ENCODE measurements at places on chromosomes 7 and 10.

GRCh38 chr7:88927-89231 lies 103.5 kb upstream of the FAM20C start:
- DNase-seq: no peak

DNA sequence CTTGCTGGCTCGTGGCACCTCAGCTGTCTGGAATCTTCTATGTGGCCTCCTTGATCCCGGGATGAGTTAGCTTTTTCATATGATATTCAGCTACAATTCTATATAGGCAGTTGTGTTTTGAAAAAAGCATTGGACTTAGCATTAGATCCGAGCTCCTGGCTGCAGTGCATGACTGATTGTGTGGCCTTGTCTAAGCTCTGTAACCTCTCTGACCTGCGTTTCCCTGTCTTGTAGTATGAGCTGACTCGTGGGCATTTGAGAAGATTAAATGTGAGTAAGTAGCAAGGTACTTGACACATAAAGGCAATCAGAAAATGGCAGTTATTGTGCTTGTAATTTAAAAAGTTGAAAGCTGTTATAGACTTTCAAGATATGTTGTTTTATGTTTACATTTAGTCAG lies 85.9 kb downstream of the CCNY start:
- no peak for DNase-seq

DNA sequence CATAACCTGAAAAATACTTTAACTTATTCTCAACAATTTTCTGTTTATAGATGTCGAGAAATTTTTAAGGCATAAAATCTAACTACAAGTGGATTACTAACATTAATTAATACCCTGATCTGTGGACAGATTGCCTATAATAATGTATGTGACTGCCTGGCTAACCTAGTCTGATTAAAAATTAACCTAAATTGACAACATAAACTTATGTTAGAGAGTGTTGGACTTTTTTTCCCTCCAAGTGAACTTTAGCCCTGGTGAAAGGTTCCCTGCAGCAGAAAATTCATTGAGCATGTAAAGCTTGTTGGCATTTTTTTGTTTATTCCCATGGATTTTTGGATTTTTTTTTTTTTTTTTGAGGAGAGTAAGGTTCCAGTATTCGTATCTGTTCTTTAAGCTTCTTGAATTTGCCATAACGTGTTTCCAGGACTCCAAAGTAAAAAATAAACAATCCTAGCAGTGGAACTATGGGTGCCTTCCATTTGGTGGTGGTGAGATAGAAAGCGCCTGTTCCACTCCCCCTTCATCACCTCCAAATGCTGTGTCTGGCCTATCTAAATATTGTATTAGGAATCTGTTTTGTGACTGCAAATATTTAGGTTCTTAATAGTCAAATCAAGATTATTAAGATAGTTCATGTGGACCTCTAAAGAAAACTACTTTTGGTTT lies 36.1 kb downstream of the NET1 start:
- no peak for DNase-seq

DNA sequence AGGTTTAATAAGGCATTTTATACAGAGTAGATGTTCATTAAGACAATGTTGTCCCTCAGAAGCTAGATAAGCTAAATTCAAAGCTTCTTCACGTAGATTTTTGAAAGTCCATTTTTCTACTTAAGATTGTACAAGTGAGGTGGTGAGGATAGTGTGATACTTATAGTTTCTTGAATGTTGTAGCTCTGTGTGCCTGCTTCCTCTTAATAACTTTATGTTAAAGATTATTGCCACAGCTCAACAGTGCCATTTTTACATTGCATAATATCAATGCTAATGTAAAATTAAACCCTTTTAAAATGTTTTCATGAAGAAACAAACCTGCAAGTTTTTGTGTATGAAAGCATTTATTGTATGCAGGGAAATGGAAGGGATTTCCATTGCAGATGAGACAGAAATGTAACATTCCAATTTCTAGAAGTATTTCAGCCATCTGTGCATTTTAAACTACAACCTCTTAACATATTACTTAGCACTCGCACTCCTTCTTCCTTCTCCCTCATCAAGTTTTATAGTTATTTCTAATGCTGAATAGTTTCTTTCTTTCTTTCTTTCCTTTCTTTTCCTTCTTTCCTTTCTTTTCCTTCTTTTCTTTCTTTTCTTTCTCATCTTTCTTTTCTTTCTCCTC lies 212.0 kb downstream of the TWIST1 start:
- no peak for DNase-seq

- no peak for DNase-seq
These were observed 105.1 kb upstream of the GPR22 start for GRCh38 chr7:107364787-107365186.

- DNase-seq: no peak
These were observed 22.7 kb downstream of the HECW1 start for GRCh38 chr7:43135129-43135528.

DNA sequence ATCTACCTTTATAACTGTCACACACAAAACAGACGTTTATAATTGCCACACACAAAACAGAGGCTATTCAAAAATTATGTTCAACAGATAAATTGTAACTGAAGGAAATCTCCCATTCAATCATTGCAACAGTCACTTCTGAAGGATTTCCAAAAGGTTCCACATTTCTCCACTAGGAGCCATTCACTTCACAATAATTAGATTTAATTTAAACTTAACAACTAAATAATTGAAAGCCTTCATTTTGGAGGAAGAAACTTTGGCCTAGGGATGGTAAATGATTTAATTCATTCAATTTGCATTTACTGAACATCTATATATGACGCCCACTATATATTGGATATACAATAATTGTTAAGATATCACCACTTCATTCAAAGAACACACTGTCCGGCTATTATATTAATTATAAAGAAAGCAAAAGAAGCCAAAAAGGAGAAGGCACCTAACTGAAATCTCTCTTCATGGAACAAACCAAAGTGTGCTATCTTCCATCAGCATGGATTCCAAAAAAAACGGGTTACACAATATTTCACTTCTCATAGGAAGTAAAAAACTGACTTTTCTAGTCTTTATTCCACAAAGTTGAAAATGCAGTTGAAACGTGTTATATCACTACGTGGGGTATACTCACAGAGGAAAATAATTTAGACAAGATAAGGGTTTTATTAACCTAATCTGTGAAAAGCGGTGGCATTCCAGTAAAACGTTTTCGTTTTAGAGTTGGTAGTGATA lies 1.7 kb downstream of the ATAD1 start:
- DNase-seq: no peak

DNA sequence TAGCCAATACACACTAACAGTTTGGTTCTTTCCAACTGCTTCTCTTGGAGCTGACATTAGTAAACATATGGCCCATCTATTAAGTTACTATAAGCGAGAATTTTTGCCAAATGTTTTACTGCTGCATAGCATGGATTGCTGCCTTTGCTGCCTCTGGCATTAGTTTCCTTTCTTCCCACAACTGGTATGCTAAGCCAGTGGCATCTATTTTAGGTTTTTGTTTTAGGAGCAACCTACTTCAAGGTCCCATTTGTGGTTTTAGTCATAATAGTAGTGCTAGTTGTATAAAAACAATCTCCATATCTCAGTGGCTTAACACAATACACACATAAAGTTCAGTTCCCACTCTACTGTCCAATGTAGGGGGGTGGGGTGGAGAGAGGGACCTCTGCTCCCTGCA lies 25.9 kb upstream of the PANK1 start:
- no peak for DNase-seq

DNA sequence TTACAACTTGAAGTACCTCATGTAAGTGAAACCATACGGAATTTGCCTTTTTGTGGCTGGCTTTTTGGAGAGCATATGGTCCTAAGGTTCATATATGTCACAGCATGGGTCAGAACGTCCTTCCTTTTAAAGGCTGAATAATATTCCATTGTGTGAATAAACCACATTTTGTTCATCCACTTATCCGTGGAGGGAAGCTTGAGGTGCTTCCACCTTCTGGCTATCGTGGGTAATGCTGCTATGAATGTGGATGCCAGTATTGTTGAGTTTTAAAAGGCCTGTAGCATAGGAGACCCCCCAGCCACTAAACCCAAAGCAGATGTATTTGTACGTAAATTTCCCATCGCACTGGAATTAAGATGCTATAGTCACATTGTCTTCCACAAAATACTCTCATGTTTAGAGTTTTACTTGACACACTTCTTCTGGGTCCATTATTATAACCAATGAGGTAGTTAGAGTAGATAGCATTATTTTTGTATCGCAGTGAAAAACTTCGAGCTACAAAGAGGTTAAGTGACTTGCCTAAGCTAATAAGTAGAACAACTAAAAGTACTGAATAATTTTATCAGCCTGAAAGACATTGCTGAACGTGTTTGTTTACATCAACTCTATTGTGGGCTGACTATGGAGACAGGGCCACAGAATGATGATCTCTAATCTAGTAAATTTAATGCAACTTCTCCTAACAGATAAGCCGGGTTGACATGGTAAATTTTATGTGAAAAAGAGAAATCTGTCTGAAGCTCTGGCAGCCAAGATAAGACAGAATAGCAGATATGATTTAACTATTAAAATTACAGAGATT lies 183.0 kb upstream of the CTBP2 start:
- DNase-seq: no peak

DNA sequence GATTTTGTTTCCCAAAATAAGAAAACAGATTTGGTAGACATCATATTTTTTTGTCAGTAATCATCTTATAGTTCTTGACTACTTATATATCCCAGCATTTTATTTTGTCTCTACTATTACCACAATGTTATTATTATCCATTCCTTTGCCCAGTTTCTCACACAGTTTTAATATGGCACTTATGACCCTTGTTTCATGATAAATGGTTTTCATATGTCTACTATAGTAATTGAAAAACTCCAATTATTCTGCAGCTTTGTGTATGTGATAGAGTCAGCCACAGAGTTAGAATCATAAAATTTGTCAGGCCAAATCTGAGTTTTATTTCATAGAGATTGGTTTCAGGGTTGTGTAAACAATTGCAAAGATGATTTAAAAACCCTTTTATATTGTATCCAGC lies 203.9 kb downstream of the MALRD1 start:
- no peak for DNase-seq

- no peak for DNase-seq
These were observed 46.9 kb upstream of the MKRN1 start for GRCh38 chr7:140526214-140526613.

DNA sequence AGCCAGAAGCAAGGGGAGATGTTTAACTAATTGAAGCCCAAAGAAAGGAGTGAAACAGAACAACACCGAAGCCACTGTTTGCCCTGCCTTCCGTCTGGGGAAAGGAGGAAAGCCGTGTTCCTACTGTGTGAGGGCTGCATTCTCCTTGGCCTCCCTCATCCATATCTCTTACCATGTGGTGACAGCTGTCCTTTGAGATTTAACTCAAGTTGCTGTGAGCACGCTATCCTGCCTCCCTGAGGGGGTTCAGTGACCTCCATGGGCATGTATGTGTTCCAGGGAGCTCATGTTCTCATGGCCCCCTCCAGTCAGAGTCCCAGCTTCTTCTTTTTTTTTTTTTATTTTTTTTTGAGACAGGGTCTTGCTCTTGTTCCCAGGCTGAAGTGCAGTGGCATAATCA lies 26.2 kb upstream of the CRHR2 start:
- no peak for DNase-seq

DNA sequence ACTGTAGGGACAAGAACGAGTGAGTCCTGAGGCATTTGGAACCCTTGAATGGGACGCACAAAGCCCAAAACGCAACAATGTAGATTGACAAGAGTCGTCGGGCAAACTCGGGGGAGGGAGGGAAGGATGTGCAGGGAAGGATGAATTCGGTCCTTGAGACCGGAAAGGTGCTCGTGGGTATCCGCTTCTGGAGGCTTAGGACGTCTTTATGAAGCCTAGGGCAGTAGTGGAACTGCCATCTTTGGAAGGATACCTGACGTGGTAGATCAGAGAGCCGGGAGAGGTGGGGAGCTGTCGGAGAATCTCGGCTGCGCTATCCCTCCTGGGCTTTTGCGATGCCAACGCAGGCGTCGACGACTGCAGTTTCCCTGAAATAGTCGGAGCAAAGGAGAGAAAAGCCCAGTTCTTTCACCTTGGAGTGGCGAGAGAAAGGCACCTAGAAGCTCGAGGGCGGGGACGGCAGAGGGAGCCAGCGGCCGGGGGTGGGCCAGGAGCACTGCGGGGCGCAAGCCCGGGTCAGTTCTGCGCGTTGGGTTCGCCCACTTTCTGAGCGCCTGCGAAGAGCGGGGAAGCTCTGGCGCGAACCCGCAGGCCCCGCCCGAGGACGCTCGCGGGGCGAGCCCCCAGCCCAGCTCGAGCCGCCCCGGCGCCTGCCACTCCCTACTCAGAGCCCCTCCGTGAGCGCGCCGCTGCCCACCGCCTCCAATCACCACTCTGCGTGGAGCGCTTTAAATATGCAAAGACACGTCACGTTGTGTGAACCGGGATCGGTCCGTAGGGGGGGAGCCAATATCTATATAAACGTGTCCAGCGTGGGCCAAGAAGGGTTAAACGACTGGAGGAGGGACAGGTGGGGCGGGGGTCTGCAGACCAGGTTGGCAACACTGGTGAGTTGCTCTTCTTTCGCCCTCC lies at the start of gene CYP26C1:
CYP26C1 (plus strand) TSS at position 824 of the 912 bp plus-strand sequence. CDS start 466 bp downstream, outside the sequence.
- no peak for DNase-seq

GRCh38 chr10:86938260-86938659 lies 19.2 kb downstream of the MMRN2 start:
- DNase-seq: no peak

GRCh38 chr7:46746695-46747687 lies 825.9 kb upstream of the IGFBP3 start:
- DNase-seq: no peak

- no peak for DNase-seq
These were observed 55.4 kb upstream of the RAB11FIP2 start for GRCh38 chr10:118102121-118102520.

DNA sequence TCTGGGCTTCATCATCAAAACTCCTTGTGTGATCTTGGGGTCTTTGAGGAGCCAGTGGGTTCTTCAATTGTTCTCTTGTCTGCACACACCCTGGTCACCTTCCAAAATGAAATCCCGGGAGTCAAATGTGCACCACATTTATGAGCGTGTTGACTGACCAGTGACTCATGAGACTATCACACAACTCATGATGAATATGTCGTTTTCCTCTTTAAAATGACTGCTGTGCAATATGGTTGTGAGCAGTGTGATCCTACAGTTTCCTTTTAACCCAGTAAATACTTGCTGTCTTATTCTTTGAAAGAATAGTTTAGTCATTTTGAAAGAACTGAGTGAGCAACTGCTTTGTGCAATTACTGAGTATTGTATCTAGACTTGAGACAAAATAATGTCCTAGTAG lies 149.2 kb downstream of the DYNC1I1 start:
- no peak for DNase-seq

GRCh38 chr7:66768865-66769832 lies 28.6 kb downstream of the RABGEF1 start:
- no peak for DNase-seq

GRCh38 chr7:67841896-67842295 lies 845.3 kb downstream of the TYW1 start:
- no peak for DNase-seq

DNA sequence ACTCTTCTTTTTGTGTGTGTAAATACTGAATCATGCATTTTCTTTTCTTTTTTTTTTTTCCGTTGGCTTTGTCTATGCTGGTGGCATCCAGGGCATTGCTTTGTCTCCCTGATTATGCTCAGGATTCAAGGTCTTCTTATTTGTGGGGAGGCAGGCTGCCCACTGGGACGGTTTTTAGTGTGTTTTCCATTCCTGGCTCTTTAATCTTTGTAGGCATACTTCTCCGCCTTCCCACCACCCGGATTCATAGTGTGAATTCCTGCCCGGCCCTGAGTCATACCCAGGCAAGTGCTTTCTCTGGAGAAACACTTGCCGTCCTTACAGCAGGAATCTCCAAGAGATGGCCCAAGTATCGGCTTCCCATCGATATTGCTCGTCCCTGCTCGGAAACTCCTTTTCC lies 5.2 kb downstream of the ZNF655 start:
- DNase-seq: no peak

- DNase-seq: no peak
These were observed 36.5 kb downstream of the ITPRID1 start for GRCh38 chr7:31550432-31550831.
